ENCODE measurements at places on chromosomes 2 and 18.
A peak's percentile ranks its signal among the peaks of the same experiment; 100 is the strongest.

GRCh38 chr2:8409461-8410260 lies 272.2 kb upstream of the ID2 start:
- no peak for DNase-seq

DNA sequence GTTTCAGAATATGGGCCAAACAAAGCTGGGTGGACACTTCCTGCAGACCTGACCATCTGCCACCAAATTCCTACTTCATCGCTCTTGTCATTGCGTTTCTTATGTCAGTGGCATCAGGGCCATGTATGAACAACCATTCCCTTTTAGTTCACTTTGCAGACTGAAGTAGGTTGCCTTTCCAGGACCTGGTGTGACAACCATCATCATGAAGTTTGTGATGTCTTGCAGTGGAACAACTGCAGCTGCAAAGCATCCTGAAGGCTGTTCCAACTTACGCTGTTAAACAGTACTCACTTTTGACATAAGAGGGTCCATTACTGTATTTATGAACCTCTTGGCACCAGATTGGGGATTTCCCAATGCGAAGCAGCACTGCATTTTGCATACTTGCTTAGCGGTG lies 511.6 kb downstream of the ARHGAP15 start:
- DNase-seq: no peak

DNA sequence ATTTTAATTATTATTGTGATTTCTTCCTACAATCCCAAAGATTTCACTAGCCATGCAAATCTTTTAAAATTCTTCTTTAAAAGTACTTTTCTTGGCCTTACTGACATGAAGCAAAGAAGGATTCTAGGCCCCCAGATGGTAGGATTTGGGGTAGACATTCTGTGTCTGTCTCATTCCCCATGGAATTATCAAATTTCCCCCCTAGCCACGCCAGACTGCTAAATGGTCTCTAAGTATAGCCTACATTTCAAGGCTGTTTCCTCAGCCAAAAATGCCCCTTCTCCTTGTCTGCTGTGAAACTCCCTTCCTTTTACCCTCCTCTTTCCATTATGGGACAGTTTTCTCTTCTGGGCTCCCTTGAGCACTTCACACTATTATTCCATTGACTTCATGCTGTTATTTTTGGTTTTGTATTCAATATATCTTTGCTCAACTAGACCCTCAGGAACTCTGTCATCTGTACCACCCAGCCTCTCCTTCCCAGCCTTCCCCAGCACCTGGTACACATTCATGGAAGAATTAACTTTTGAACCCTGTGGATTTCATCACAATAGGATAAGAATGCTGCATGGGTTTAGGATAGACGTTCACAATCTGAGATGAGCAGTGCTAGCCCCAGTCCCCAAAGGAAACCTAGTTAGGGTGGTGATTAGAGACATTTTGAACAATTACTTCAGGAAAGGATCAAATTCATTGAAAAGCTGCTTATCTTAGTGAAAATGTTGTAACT lies 21.5 kb upstream of the CYP1B1 start:
- no peak for DNase-seq

DNA sequence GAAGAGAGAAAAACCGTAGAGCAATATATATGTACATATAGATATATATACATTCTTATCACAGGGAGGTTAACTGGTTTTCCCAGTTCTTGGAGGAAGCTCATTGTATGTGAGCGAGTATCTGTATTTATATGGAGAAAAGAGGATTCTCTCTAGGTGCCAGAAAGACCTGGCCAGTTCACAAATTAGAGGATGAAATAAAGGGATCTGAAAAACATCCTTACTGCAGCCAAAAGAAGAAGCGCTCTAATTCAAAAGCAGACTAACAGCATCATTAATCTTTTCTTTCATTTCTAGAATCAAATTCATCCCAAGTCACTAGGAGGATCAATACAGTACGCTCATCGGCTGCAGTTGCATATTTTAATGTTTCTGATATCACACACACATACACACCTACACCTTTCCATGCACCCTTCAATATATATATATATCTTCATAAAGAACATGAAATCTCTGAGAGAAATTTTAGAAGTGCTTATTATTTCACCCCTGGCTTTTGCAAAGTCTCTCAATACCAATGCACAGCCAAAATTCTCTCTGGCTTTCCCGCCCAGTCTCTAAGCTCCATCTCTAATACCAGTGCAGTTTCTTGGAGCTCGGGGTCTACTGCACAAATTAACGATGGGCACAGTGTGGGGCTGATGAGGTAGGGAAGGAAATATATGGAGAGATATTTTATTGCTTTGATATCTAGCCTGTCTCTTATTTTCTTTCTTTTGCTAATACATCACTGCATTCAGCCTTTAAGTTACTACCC lies 731 bp downstream of the NRXN1 start:
- DNase-seq: peak; percentile 70

DNA sequence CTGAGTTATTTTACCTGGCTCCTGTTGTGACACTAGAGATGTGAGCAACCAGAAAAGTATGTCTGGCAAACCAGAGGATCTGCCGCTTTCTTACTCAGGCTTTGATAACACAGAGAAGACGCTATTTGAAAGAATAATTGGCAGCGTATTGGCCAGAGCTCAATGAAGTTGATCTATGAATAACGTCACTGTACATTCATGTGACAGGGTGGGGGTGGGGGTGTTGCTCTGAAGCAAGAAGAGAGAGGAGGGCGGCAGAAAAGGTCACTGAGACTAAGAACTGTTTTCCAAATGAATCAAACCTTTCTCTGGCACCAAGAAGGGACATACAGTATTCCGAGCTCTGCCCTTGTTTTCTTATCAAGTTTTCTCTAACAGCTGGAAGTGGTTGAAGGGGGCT lies 1.7 kb upstream of the ONECUT2 start:
- no peak for DNase-seq

- DNase-seq: no peak
Measured at GRCh38 chr18:37270038-37270665, 295.4 kb downstream of the CELF4 start.

DNA sequence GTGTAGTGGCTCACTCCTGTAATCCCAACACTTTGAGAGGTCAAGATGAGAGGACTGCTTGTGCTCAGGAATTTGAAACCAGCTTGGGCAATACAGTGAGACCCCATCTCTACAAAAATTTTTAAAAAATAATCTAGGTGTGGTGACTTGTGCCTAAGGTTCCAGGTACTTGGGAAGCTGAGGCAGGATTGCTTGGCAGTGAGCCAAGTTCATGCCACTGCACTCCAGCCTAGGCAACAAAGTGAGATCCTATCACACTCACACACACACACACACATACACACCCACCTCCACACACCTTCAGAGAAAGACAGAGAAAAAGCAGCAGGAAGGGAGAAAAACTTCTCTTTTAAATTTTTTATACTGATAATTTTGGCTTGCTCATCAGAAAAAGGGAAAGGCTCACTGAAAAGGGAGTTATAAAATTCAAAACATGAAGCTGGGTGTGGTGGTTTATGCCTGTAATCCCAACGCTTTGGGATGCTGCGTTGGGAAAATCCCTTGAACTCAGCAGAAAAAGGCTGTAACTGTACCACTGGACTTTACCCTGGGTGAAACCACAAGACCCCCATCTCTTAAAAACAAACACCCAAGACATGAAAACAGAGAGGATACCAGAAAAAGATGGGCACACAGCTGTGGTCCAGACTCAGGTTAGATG lies 25.7 kb downstream of the FAM168B start:
- DNase-seq: no peak

- DNase-seq: no peak
Measured at GRCh38 chr2:69615078-69615625, 28.4 kb downstream of the AAK1 start.

GRCh38 chr2:9336241-9336575 lies 87.1 kb downstream of the ITGB1BP1 start:
- DNase-seq: peak; percentile 64

Data from NCI-H1417 (cell line).